Nasal cavity respiratory epithelium epithelial cell of viscerocranial mucosa (primary cell): ENCODE measurements at places on chromosomes 2 and 18. TPM values are rescaled to one million over a fixed set of nuclear protein-coding genes. Genes with fewer than 3 reads are reported as not detected.

IGFBP5 gene
- 0.34 and 2.3 TPM in 2 replicates for total RNA-seq

KIF5C gene
- under 0.01 TPM in 2 replicates for total RNA-seq

CACNB4 gene
- total RNA-seq = under 0.01 and 0.43 TPM in 2 replicates

SULT1C4 gene
- not detected in 2 replicates for total RNA-seq

KLF11 gene
- total RNA-seq = 10.3 and 13.5 TPM in 2 replicates

EFEMP1 gene
- total RNA-seq = 51.9 and 213 TPM in 2 replicates

MC2R gene
- total RNA-seq = not detected in 2 replicates

MERTK gene
- 1.4 and 8.7 TPM in 2 replicates for total RNA-seq

ERBB4 gene
- total RNA-seq = 0.14 TPM in 1 of 2 replicates, not detected in the other

CFAP65 gene
- not detected in 2 replicates for total RNA-seq

PUM2 gene
- 61.2 and 101 TPM in 2 replicates for total RNA-seq

ABHD3 gene
- 10.6 and 14.2 TPM in 2 replicates for total RNA-seq

TNFRSF11A gene
- 0.34 and 1.00 TPM in 2 replicates for total RNA-seq

SCYGR8 gene
- total RNA-seq = not detected in 2 replicates

CELF4 gene
- total RNA-seq = 0.07 TPM in 1 of 2 replicates, not detected in the other

TEKT4 gene
- not detected in 2 replicates for total RNA-seq

HAUS1 gene
- total RNA-seq = 13.0 and 14.2 TPM in 2 replicates

DES gene
- not detected in 2 replicates for total RNA-seq

SERPINB7 gene
- 32.6 and 116 TPM in 2 replicates for total RNA-seq

ASXL3 gene
- total RNA-seq = under 0.01 and 0.14 TPM in 2 replicates

AMER3 gene
- not detected in 2 replicates for total RNA-seq

SPATS2L gene
- total RNA-seq = 46.5 and 132 TPM in 2 replicates

TOGARAM2 gene
- total RNA-seq = not detected in 2 replicates

APLF gene
- total RNA-seq = 4.1 and 8.7 TPM in 2 replicates

COL5A2 gene
- 9.6 and 23.5 TPM in 2 replicates for total RNA-seq

MRPL19 gene
- 37.9 and 66.6 TPM in 2 replicates for total RNA-seq

NAT8 gene
- total RNA-seq = not detected in 2 replicates

SCYGR3 gene
- total RNA-seq = not detected in 2 replicates

LAMA1 gene
- total RNA-seq = 5.1 and 47.2 TPM in 2 replicates

PKP4 gene
- 55.0 and 66.3 TPM in 2 replicates for total RNA-seq

CRYGC gene
- total RNA-seq = not detected in 2 replicates

ANTXR1 gene
- total RNA-seq = 4.4 and 19.9 TPM in 2 replicates

CASP8 gene
- 25.6 and 40.2 TPM in 2 replicates for total RNA-seq

VIL1 gene
- under 0.01 TPM in 1 of 2 replicates, not detected in the other for total RNA-seq

LHCGR gene
- not detected in 2 replicates for total RNA-seq

FBLN7 gene
- total RNA-seq = under 0.01 and 0.57 TPM in 2 replicates

SULT1C2 gene
- total RNA-seq = 0.07 and 0.34 TPM in 2 replicates

GALNT13 gene
- total RNA-seq = 1.0 and 1.4 TPM in 2 replicates

CAPN14 gene
- 1.4 and 6.1 TPM in 2 replicates for total RNA-seq

CCT4 gene
- 146 and 158 TPM in 2 replicates for total RNA-seq

MAIP1 gene
- 21.9 and 22.9 TPM in 2 replicates for total RNA-seq

KLHL41 gene
- total RNA-seq = under 0.01 and 0.21 TPM in 2 replicates

TNP1 gene
- not detected in 2 replicates for total RNA-seq

HJURP gene
- under 0.01 and 0.14 TPM in 2 replicates for total RNA-seq
